Activated CD4-positive, alpha-beta memory T cell treated with anti-CD3 and anti-CD28 coated beads, Interleukin-2, amount 10 ng/mL, durations not matched to agents 7 days and 5 days (primary cell): ENCODE measurements at places on chromosomes 12 and 14.

GRCh38 chr12:53653595-53653994, 22.3 kb downstream of the ATP5MC2 start:
- no peak for DNase-seq

- no peak for DNase-seq
Observed at GRCh38 chr14:104283197-104284106, 145.1 kb downstream of the KIF26A start.

- peak; percentile 18 for DNase-seq
Observed at GRCh38 chr12:54159140-54159539, 29.6 kb downstream of the SMUG1 start.

GRCh38 chr12:84172823-84173424, 739.7 kb downstream of the SLC6A15 start:
- DNase-seq, result no peak

GRCh38 chr12:26651566-26652188, 181.3 kb downstream of the ITPR2 start:
- DNase-seq, result peak; percentile 48

- DNase-seq, result no peak
Observed at GRCh38 chr14:104353921-104354701, 215.7 kb downstream of the KIF26A start.

DNA sequence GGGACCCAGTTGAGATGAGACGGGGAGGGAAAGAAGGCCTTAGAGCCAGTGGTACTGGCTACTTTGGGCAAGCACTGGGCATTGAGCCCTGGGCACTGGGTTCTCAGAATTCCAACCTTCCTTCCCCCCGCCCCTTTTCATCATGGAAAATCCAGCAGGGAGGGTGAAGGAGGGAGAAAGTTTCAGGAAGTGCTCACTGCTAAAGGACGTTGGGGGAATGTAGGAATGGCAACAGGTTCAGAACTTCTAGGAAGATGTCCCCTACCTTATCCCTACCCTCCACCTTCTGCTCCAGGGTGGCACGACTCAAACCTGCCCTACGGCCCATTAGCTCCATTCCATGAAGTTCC, 4.2 kb upstream of the TNS2 start:
- DNase-seq, result no peak
